Forelimb muscle (tissue), 1 donor: ENCODE measurements at places on chromosomes 7 and 10. TPM values are rescaled to one million over a fixed set of nuclear protein-coding genes. Genes with fewer than 3 reads are reported as not detected.

UNC5B gene
- 11.1 TPM for polyA plus RNA-seq

GRCh38 chr10:130363899-130364445, 227.8 kb downstream of the GLRX3 start:
- DNase-seq = no peak

GRCh38 chr7:95922191-95922590, 149.8 kb downstream of the DYNC1I1 start:
- DNase-seq = no peak

CROT gene
- 9.3 TPM for polyA plus RNA-seq

DNA sequence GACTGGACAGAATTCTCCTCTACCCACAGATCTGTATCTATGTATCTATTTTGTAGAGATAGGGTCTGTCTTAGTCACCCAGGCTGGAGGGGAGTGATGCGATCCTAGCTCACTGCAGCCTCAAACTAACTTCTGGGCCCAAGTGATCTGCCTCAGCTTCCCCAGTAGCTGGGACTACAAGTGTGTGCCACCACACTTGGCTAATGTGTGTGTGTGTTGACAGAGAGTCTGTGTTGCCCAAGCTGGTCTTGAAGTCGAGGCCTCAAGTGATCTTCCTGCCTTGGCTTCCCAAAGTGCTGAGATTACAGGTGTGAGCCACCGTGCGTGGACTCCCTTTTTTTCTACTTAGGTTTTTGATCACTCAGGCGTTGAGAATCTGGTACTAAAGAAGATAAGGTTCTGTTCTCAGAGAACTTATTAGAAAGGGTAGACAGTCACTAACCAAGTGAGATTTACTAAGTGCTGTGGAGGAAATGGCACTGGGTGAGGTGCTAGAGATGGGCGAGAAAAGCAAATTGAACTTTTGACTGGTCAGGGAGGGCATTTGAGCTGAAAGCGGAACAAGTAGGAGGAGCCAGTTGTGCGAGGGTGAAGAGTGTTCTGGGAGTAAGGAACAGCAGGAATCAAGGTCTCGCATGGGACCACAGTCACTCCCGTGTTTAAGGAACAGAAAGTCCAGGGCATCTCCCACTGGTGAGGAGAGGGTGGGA, 18.0 kb downstream of the NDUFB2 start:
- DNase-seq = no peak

RBM20 gene
- 13.5 TPM for polyA plus RNA-seq

- no peak for DNase-seq
Measured at GRCh38 chr10:120184547-120185337, 272.3 kb upstream of the PLPP4 start.

- DNase-seq = peak; percentile 48
Measured at GRCh38 chr10:24556750-24557742, 166.6 kb downstream of the ARHGAP21 start.

GIMAP1 gene
- 2.4 TPM for polyA plus RNA-seq

KEL gene
- 0.87 TPM for polyA plus RNA-seq

DNA sequence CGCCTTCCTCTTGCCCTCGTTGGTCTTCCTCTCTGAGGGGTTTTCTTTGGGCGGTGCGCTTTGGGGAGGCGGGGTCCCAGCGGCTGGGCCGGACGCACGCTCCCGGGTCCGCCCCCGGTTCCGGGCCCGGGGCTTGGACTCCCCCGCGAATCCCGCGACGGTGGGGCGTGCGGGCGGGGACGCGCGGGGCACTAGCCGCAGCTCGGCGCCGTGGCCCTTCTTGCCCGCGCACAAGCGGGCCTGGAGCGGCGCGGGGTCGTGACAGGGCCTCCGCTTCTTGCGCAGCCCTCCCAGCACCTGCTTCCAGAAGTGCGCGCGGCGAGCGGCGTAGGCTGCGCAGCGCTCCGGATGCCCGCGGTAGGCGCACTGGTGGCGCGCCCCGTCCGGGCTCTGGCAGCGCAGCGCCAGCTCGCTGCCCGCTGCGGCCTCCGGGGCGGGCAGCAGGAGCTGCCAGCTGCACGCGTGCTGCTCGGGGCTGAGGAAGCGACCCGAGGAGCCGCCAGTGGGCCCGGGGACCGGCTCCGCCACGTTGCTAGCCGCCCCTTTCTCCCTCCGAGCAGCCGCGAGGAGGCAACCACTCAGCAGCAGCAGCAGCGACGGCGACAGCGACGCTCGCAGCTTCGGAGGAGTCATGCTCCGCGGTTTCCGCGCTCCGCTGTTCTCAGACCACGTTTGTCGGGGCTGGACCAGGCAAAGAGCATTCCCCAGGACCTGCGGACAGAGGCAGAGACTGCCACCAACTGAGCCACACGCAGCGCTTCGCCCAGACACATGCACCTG, 759 bp downstream of the FGFBP3 start:
- peak; percentile 77 for DNase-seq

DNA sequence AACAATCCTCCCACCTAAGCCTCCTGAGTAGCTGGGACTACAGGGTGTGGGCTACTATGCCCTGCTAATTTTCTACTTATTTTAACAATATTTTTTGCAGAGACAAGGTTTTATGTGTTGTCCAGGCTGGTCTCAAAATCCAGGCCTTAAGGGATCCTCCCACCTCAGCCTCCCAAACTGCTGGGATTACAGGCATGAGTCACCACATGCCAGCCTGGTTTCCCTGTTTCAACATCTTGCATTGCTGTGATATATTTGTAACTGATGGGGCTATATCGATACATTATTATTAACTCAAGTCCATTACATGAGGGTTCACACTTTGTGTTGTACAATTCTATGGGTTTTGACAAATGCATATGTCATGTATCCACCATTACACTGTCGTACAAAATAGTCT, 41.9 kb upstream of the OGDHL start:
- DNase-seq = no peak

GRCh38 chr10:128059266-128059981, 66.8 kb downstream of the MKI67 start:
- no peak for DNase-seq

- DNase-seq = no peak
Measured at GRCh38 chr10:78764436-78764835, 304.3 kb upstream of the ZMIZ1 start.

DNA sequence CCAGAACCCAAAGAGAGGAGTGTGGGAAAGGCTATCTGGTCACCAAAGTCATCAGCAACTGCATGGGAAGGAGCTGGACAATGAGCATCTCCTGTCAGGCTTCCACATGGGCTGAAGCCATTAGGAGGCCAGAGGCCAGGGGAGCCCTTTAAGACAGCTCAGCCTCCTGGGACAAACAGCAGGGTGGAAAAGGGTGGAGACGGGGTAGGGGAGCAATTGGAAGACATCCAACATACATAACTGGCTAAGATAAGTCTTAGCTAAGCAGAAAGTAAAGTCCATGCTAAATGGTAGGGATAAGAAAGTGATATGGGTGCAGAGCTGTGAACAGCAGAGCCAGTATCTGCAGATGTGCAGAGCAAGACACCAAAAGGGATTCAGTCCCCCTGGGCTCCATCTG, 1.5 kb upstream of the OAT start:
- no peak for DNase-seq

- DNase-seq = no peak
Measured at GRCh38 chr7:37550872-37551271, 102.2 kb upstream of the ELMO1 start.

- DNase-seq = no peak
Measured at GRCh38 chr10:86687750-86688149, 19.4 kb downstream of the LDB3 start.
